ENCODE measurements at places on chromosomes 12 and 14. TPM values are rescaled to one million over a fixed set of nuclear protein-coding genes. Genes with fewer than 3 reads are reported as not detected.
A peak's percentile ranks its signal among the peaks of the same experiment; 100 is the strongest.

GRCh38 chr12:13716119-13716518, 265.3 kb downstream of the GRIN2B start:
- DNase-seq = no peak

GRCh38 chr12:30878024-30878423, 48.5 kb upstream of the TSPAN11 start:
- DNase-seq = no peak

DNA sequence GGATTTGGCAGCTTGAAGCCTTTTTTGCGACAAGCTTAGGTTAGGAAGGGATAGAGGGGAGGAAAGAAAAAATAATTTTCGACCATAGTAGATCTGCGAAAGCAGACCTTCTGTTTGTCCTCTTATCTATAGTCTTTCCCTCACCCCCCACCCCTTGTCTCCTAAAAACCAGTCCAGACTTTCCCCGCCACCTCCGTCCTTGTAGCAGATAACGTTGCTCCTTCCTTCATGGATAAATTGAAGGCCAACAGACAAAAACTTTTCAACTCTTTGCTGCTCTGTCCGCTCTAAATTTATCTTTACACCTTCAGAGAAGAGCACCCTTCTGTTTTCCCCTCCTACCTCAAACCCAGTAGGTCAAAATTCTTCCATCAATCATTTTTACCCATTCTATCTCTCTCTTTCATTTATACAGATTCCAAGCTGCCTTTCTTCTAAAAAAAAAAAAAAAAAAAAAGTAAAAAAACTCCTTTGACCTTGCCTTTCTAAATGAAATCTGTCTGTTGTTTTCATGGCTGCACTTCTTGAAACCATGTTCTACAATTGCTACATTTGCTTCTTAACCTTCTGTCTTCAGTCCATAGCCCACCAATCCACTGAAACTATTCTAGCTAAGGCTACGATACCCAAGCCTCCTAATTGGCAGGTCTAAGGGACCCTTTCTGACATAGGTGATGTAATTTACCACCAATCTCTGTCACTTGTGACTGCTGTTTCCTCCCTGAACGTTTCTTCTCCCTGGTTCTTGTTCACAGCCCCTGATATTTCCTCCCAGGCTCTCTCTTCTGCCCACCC, 11.1 kb upstream of the NEMF start:
- DNase-seq = no peak

GRCh38 chr12:124774462-124775167, 89.0 kb downstream of the SCARB1 start:
- peak; percentile 60 for DNase-seq

LRRK2 gene
- polyA plus RNA-seq = 1.5 TPM

KRT6B gene
- polyA plus RNA-seq = not detected

DNA sequence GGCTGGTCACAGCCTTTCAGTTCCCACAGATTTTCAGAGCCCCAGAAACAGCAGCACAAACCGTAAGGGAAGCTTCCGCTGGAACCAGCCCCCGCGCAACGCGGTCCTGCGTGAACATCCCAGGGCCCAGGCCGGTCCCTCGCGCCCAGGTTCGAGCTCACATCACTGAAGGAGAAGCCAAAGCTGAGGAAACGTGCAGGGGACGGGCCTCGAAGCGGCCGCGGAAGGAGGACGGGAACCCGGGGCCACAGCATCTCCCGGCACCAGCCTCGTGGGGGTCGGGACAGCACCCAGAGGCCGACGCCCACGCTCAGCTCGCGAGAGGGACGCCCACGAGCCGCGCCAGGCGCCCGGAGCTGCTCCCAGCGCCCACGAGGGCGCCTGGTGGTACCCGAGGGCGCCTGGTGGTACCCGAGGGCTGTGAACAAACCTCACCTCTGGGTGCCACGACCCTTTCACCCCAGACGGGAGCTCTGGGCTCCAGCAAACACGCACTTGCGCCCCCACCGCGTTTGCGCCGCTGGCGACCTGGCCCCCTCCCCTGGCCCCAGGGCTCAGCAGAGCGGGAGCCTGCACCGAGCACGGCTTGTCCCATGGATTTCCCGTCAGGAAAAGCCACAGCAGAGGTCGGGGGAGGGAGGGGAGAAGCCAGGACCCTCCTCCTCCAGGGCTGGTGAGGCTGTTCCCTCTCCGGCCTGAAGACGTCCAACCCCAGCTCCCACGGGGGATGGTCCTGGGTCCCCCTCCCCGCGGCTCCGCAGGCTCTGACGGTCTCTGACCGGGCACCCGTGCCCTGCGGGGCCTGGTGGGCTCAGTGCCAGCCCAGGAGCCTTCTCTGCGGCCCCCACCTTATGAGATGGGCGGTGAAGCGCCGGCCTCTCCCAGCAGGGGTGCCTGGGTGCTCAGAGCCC, 6.9 kb downstream of the LRCOL1 start:
- no peak for DNase-seq

DHRS2 gene
- polyA plus RNA-seq = 0.16 TPM

- no peak for DNase-seq
These were observed 1.1 kb downstream of the TAOK3 start for GRCh38 chr12:118371321-118372282.

LRTM2 gene
- polyA plus RNA-seq = not detected

GRCh38 chr14:102683399-102684297, 91.2 kb downstream of the RCOR1 start:
- DNase-seq = no peak

DNA sequence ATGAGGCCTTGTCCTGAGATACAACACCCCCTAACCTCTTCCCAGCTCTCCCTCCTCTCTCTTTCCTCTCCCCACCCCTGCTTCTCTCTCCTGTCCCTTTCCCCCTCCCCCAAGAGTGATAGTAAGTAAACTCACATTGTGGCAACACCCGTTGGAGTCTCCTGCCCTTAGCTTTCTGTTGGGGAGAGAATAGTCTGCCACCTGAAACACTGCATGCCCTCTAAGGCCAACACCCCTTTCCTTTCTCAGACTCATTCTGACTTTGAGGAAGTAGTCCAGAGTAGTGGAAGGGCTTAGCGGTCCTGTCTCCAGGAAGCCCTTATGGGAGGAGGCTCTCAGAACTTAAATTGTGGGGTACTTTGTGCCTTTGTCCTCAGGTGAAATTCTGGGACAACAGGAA, 95.2 kb downstream of the PRKCH start:
- DNase-seq = no peak

All from BJ (cell line).